Suprapubic skin (tissue), 4 donors: ENCODE measurements at places on chromosomes 6 and 20. TPM values are rescaled to one million over a fixed set of nuclear protein-coding genes. Genes with fewer than 3 reads are reported as not detected.

GRCh38 chr6:133502441-133503335 lies 261.5 kb downstream of the EYA4 start:
- DNase-seq, result no peak

- DNase-seq, result no peak
Measured at GRCh38 chr6:36355819-36356218, 19.1 kb upstream of the BNIP5 start.

GRCh38 chr6:71588490-71588889 lies 297.9 kb upstream of the RIMS1 start:
- DNase-seq, result no peak

DNA sequence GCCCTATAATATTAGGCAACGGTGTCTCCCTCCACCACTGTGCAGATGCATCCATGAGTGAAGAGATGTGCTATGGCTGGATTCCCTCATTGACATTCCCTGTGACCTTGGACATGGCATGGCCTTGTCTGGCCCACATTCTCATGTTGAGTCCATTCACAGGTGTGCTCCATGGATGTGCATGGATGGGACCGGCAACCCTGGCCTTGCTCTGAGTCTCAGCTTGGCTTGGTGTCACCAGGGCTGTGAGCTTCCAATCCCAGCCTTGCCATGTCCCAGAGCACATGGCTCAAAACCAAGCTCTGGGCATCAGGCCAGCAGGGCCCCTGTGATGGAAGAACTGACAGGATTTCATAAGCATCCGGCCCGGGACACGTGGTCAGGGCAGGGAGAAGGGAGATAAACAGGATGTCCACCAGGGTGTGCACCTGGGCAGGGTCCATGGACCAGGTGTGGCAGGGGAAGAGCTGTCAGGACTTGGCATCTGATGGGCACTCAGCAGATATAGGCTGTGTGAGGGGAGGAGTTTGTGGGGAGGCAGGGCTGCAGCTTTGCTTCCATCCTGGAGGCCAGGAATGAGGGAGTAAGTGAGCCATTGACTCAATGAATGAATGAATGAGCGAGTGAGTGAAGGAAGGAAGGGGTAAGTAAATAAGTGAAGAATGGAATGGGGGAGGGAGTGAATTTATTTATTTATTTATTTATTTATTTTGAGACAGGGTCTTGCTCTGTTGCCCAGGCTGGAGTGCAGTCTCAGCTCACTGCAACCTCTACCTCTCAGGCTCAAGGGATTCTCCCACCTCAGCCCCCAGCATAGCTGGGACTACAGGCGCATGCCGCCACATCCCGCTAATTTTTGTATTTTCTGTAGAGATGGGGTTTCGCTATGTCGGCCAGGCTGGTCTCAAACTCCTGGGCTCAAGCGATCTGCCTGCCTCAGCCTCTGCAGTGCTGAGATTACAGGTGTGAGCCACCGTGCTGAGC lies 15.7 kb downstream of the NRSN2 start:
- DNase-seq, result no peak

The PRL gene
- not detected for total RNA-seq

The CDH26 gene
- total RNA-seq, result 2.1 TPM

DNA sequence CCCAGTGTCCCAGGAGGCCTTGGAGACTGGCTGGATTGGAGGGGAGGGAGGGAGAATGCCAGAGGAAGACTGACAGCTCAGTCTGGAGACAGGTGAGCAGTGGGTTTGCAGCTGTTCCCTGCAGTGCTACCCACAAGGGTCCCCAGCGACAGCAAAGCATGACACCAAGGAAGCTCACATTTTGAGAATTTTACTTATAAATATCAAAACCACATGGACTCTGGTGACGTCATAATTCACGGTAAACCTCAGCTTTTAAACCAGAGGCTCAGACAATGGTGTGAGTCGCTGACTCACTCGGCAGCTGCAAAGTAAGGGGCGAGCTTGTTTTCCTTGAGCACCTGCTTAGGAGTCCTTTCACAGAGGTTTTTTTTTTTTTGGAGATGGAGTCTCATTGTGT lies 65.2 kb downstream of the THBS2 start:
- no peak for DNase-seq

The RSPO3 gene
- total RNA-seq, result 3.2 TPM

- DNase-seq, result no peak
Measured at GRCh38 chr20:13336308-13337089, 115.4 kb downstream of the ISM1 start.

GRCh38 chr6:157264701-157265100 lies 58.6 kb downstream of the TMEM242 start:
- DNase-seq, result no peak

The EYA2 gene
- 4.0 TPM for total RNA-seq

The XKR7 gene
- total RNA-seq, result not detected

DNA sequence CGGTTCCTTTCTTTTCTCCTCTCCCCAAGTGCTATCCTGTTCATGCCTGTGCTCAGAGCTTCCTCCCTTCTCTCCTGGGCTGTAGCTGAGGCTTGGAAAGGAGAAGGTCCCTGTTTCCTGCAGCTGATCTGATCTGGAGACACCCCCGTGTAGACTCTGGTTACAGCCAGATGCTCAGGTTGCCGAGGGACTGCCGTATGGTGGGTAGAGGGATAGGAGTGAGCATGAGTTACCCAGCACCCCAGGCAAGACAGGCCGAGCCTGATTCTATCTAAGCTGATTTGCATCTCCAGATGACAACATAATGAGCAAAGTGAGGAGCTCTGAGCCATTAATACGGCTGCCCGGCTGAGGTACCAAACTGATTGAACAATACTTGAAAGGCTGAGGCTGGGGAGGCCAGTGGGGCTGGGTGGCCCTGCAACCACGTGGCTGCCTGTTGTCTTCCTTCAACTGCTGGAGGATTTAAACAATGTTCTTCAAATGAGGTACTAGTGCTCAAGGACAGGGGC lies 91.8 kb downstream of the ASXL1 start:
- DNase-seq, result no peak

The ANKS1A gene
- total RNA-seq, result 28.5 TPM

DNA sequence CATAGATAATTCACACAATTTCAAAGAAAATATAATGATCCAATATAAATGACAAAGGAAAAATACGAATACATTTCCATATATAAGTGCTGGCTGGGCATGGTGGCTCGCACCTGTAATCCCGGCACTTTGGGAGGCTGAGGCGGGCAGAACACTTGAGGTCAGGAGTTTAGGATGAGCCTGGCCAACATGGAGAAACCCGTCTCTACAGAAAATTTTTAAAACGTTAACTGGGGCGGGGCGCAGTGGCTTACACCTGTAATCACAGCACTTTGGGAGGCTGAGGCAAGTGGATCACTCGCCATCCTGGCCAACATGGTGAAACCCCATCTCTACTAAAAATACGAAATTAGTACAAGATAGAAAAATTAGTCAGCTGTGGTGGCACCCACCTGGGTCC lies 14.9 kb upstream of the MAPK13 start:
- no peak for DNase-seq

- no peak for DNase-seq
Measured at GRCh38 chr6:163455552-163455951, 41.0 kb downstream of the QKI start.

DNA sequence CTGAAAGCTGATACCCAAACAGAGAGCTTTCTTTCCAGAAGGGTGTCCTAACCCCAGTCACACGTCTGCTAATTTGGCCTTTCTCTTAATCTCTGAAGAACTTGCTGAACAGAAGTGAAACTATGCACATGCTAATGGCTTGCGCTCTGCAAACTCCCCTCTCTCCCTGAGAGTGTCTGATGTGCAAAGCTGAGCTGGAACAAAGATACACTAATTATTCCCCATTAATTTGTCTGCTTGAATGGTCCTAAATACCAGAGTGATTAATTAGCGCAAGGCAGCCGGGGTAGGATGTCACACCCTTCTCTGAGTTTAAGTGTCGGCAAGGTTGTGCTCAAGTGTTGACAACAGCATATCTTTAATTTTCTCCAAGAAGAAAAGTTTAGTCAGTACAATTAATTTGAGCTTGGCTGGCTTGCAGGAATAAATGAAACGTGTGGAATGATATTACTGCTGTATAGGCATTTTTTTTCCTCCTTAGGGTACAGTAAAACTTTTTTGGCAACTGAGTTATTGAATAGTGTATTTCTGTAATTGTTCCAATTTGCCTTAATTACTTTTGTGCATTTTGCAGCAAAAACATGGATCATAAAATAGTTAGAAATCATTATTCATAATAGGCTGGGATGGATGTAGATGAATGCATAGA lies 715.9 kb upstream of the POU3F2 start:
- DNase-seq, result no peak

GRCh38 chr6:70479236-70479635 lies 65.9 kb downstream of the FAM135A start:
- DNase-seq, result no peak

GRCh38 chr6:132259070-132259469 lies 142.2 kb downstream of the MOXD1 start:
- no peak for DNase-seq

DNA sequence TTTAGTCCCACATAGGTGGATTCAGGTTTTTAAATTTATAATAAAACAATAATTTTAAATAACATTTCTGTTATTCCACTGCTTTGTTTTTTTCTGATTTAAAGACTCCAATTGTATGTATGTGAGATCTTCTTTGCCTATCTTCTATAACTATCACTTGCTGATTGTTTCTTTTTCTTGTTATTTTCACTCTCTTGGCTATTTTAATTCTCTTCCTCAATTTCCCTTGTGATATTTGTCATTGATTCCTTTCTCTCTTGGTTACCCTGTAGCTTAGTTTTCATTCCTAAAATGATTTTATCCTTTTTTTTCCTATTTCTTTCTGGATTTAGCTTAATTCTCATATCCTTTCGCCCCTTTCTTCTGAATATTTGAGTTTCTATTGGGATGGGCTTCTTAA lies 227.3 kb upstream of the TENT5A start:
- no peak for DNase-seq

GRCh38 chr20:62022575-62023139 lies 43.0 kb downstream of the TAF4 start:
- no peak for DNase-seq

DNA sequence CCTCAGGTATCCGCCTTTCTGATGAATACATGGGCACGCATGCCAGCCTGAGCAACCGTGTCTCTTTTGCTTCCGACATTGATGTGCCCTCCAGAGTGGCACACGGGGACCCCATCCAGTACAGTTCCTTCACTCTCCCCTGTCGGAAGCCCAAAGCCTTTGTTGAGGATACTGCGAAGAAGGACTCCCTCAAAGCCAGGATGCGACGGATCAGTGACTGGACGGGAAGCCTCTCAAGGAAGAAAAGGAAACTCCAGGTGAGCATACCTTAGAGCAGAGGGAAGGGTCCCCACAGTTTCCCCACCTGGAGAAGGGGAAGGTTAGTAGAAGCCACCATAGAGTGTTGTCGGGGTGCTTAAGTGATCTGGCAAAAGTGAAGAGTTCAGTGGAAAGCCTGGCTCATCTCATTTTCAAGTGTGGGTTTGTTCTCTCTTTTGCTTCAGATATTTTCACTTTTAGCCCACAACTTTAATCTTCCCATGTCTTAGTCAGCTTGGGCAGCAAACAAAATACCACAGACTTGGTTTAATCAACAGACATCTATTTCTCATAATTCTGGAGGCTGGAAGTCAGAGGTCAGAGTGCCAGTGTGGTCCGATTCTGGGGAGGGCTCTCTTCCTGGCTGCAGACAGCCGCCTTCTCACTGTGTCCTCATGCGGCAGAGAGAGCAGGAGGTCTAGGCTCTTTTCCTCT lies 133.5 kb upstream of the CLDN20 start:
- DNase-seq, result no peak

- DNase-seq, result no peak
Measured at GRCh38 chr20:3613821-3614440, 49.3 kb downstream of the GFRA4 start.

The AVP gene
- not detected for total RNA-seq

The ISM1 gene
- 21.8 TPM for total RNA-seq

The IL17F gene
- not detected for total RNA-seq
